Fibroblast of upper back skin (primary cell): ENCODE measurements at places on chromosomes 2 and 18.

DNA sequence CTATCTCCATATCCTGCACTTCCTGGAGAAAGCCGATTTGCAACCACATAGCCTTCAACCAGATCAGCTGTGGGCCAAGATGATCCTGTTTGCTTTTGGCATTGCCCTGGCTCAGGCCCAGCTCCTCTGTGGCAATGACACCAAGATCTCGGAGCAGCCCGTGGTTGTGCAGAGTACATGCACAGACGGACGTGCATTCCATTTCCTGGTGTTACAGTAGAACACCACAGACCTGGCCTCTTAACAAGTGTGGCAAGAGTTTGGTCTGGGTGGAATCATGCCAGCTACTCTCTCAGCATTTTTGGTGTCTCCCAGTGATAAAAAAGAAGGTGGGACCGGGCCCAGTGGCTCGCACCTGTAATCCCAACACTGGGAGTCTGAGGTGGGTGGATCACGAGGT, 20.0 kb downstream of the MALT1 start:
- peak; percentile 21 for DNase-seq

GRCh38 chr18:44602380-44602779, 78.3 kb upstream of the SETBP1 start:
- peak; percentile 80 for DNase-seq

GRCh38 chr2:71190656-71191569, 36.0 kb downstream of the PAIP2B start:
- DNase-seq, result peak; percentile 23

GRCh38 chr2:133711201-133711600, 142.9 kb upstream of the NCKAP5 start:
- DNase-seq, result no peak

DNA sequence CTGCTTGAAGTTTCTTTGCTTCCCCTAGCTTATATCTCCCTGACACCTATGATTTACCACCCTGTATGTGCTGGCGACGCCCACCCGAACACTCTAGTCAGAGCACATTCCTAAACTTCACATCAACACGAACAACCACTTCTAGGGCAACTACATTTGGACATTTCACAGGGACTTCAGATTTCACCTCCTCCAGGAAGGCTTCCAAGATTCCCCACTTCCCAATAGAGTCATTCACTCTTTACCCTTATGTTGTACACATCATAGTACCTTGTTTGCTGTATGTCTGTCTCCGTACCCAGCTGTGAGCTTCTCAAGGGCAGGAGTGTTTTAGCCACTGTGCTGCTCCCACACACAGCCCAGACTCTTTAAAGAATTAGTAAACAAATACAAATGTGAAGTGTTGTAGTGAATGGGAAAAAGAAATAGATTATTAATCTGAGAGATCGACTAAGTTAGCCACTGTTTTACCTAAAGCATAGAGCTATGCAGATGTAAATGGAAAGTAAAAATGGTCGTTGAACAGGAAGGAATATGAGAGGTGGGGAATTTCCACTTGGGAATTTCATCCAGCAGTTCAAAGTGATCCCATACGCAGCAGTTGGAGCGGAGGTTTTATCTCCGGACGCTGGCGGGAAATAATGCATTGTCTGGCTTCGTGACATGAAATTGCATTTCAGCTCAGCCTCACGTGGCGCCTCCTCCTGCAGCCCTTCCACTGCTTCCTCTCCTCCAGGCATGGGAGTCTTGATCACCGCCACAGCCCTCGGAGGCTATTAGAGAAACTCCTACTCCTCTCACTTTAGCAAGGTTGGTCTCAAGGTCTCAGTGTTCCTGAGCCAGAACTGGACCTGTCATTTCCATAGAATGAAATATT, 233.4 kb upstream of the COPS8 start:
- peak; percentile 43 for DNase-seq
